ENCODE measurements at places on chromosomes 2 and 18. TPM values are rescaled to one million over a fixed set of nuclear protein-coding genes. Genes with fewer than 3 reads are reported as not detected.

The SLC16A14 gene
- 4.7 TPM for total RNA-seq

The UPP2 gene
- total RNA-seq = not detected

The IL37 gene
- total RNA-seq = not detected

The ANKRD62 gene
- total RNA-seq = 0.12 TPM

The LAPTM4A gene
- 245 TPM for total RNA-seq

The CCDC74B gene
- 0.78 TPM for total RNA-seq

The LYPD6B gene
- 0.78 TPM for total RNA-seq

GRCh38 chr2:54704238-54704637 is 19.2 kb upstream of the EML6 start:
- no peaks in the 10 kb centered on the region for H3K27me3 ChIP-seq
- H3K36me3 ChIP-seq = no peaks in the 10 kb centered on the region
- no peak for DNase-seq
- no peak overlapping the region for H3K27ac ChIP-seq
- H3K4me3 ChIP-seq = no peak overlapping the region
- H3K4me1 ChIP-seq = peaks cover 4% of the 10 kb centered on the region

DNA sequence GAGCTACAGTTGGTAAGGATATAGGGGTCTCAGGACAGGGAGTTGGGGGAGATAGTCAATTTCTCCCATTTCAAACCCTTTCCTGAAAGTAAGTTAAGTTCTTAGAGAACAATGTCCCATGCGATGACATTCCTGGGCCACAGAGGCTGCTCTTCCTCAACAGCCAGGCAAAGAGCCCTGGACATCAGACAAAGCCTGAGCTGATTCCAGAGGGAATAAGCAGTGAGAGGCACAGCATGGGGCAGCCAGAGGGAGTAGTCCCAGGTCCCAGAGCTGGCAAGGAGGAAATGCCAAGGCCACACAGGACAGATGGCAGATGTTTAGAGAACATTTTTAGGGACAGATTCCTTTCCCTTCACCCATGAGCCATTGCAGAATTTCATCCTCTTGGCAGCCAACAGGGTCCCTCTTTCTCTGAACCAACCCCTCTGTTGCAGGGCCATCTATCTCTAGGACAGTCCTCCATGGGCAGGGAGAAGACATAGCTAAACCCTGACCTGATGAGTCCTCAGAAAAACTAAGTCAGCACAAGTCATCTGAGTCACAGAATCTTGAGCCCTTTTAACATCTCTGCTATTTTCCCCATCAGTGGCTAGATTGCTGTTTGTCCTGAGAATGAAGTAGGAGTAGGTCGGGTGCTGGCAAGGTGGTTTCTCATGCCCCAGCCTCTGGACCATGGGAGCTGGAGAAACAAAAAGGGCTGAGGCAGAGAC is 81.6 kb upstream of the STPG4 start:
- DNase-seq = no peak
- H3K27ac ChIP-seq = no peak overlapping the region
- no peaks in the 10 kb centered on the region for H3K36me3 ChIP-seq

DNA sequence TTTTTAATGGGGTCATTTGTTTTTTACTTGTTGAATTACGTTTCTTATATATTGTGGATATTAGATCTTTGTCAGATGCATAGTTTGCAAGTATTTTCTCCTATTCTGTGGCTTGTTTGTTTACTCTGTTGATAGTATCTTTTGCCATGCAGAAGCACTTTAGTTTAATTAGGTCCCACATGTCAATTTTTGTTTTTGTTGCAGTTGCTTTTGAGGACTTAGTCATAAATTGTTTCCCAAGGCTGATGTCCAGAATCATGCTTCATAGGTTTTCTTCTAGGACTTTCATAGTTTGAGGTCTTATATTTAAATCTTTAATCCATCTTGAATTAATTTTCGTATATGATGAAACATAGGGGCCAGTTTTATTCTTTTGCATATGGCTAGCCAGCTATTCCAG is 13.2 kb downstream of the PIKFYVE start:
- H3K4me3 ChIP-seq = no peak overlapping the region
- H3K4me1 ChIP-seq = no peaks in the 10 kb centered on the region
- peaks cover 76% of the 10 kb centered on the region for H3K36me3 ChIP-seq

DNA sequence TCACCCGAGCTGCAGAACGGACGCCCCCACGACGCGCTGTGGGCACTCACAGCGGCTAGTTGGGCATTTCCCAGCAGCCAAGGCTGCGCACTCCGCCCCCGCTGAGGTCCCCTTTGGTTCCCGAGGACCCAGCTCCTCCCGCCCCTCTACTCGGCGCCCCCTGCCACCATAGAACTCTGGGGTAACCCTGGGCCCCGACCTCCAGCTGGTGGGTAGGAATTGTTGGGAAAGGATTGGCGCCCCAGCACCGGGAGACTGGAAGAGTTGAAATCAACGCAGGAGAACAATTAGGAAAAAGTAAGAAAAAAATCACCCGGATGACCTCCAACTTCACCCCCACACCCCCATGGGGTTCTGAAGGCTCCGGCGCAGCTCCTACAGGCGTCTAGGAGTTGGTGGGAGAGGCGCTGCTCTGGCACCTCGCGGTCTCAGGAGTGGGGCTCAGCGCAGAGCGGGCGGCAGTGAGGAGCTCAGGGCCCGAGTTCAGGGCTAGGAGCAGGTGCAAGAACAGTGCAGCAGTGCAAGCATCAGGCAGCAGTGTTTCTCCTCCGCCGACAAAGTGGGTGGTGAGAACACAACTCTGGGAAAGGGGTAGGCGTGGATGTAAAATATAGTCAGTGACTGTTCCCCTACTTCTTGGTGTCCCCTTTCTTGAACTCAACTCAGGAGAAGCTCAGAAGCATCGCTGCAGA is 14.0 kb downstream of the POU3F3 start:
- H3K27ac ChIP-seq = no peak overlapping the region
- H3K4me3 ChIP-seq = no peak overlapping the region
- no peaks in the 10 kb centered on the region for H3K36me3 ChIP-seq
- peaks cover 15% of the 10 kb centered on the region for H3K4me1 ChIP-seq
- H3K27me3 ChIP-seq = peaks cover 100% of the 10 kb centered on the region

DNA sequence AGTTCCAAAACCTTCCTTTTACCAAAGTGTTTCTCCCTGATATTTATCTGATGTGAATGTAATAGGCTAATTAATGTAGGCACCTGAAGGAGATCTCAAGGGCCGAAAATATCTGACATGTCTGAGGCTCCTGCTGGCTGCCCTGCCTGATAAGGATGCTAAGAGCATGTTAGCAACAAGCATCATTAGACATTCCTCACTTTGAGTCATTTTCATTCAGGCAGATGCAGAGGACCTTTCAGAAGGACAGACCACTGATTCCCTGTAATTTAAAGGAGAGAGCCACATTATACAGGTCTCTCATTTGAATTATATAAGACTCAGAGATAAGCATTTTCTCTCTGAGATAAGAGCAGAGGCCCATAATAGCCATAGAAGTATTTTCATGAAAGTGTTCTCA is 222.4 kb upstream of the NCKAP5 start:
- no peaks in the 10 kb centered on the region for H3K27me3 ChIP-seq
- H3K36me3 ChIP-seq = no peaks in the 10 kb centered on the region
- DNase-seq = no peak
- no peak overlapping the region for H3K4me3 ChIP-seq
- no peaks in the 10 kb centered on the region for H3K4me1 ChIP-seq

DNA sequence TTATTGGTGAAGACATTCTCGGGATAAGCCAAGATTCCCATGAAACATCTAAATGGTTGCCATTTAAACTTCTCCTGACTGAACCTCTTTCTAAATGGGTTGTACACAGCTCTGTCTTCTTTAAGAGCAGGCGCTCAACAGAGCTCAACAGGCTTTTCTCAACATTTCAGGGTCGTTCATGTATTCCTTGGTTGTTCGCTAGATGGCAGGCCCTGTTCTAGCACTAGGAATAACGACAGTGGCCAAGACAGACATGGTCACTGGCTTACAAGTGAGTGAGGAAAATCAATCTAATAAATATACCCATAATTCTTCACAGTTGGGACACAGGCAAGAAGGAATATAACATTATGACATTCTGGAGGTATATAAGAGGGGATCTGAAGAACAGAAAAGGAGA is 154.5 kb downstream of the SMAD2 start:
- H3K4me1 ChIP-seq = no peaks in the 10 kb centered on the region
- no peak for DNase-seq
- H3K4me3 ChIP-seq = no peak overlapping the region
- no peak overlapping the region for H3K27ac ChIP-seq
- no peaks in the 10 kb centered on the region for H3K36me3 ChIP-seq

- H3K27me3 ChIP-seq = no peaks in the 10 kb centered on the region
- no peaks in the 10 kb centered on the region for H3K4me1 ChIP-seq
- no peaks in the 10 kb centered on the region for H3K36me3 ChIP-seq
- H3K4me3 ChIP-seq = no peak overlapping the region
- DNase-seq = no peak
These were observed 204.8 kb downstream of the RBM43 start for GRCh38 chr2:151056870-151057269.

DNA sequence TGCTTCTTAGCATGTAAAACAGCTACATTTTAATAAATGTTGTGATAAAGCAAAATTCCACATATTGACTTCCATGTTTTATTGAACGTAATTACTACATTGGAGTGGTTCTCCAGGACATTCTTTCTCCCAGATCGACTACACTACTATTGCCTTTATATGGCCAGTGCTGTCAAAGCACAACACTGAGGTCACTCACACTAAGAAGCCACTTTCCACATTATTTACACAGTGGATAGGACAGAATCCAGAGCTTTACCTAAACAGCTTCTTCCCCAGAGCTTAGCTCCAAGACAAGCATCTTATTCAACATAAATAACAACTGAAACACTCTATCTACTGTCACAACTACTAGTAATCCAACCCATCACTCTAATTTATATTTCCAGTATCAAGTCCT is 73.9 kb upstream of the WDR75 start:
- H3K4me3 ChIP-seq = no peak overlapping the region
- H3K27me3 ChIP-seq = no peaks in the 10 kb centered on the region
- no peaks in the 10 kb centered on the region for H3K36me3 ChIP-seq
- no peaks in the 10 kb centered on the region for H3K4me1 ChIP-seq
- H3K27ac ChIP-seq = no peak overlapping the region

GRCh38 chr18:54713386-54713785 is 114.9 kb upstream of the RAB27B start:
- H3K27me3 ChIP-seq = no peaks in the 10 kb centered on the region
- no peak for DNase-seq
- H3K36me3 ChIP-seq = no peaks in the 10 kb centered on the region
- no peak overlapping the region for H3K27ac ChIP-seq
- no peaks in the 10 kb centered on the region for H3K4me1 ChIP-seq
- no peak overlapping the region for H3K4me3 ChIP-seq

GRCh38 chr2:213290501-213290900 is 6.2 kb downstream of the SPAG16 start:
- no peaks in the 10 kb centered on the region for H3K4me1 ChIP-seq
- no peaks in the 10 kb centered on the region for H3K27me3 ChIP-seq
- H3K36me3 ChIP-seq = no peaks in the 10 kb centered on the region
- H3K27ac ChIP-seq = no peak overlapping the region

DNA sequence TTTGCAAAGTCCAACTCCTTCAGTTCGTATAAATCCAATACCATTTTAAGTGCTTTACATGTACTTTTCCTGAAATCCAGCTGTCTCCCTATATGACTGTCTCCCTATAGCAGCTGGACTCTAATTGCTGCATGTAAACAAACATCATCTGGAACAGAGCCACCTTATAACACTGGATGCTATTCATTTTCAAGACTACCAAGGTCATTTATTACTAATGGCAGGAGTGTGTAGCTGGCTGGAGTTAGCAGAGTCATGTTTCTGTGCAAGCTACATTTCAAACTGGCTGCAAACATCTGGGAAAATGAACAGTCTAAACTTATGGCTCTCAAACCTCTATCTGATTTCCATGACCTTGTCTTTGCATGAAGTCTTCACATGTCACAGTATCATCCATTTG is 575.2 kb downstream of the PIK3C3 start:
- H3K4me3 ChIP-seq = no peak overlapping the region
- no peaks in the 10 kb centered on the region for H3K4me1 ChIP-seq
- H3K27me3 ChIP-seq = no peaks in the 10 kb centered on the region
- H3K36me3 ChIP-seq = no peaks in the 10 kb centered on the region

DNA sequence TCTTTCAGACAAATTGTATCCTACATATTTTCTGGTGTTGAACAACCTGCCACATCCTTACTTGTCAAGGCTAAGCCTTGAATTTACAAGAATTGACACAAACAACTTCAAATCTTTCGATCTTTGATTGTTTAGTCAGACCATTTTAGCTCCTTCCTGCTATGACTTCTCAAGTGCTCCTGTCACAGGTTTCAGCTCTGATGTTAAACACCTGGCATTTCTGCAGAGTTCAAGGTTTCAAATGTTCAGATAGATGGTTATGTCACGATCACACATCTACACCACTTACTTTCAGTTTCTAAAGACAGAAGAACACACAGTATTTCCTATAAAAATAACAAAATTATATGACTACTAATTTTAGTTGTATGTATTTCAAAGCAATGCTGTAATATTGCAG is 84.0 kb downstream of the RND3 start:
- H3K36me3 ChIP-seq = no peaks in the 10 kb centered on the region
- no peak overlapping the region for H3K4me3 ChIP-seq
- no peak overlapping the region for H3K27ac ChIP-seq
- no peaks in the 10 kb centered on the region for H3K27me3 ChIP-seq
- H3K4me1 ChIP-seq = no peaks in the 10 kb centered on the region
- no peak for DNase-seq

GRCh38 chr2:106694964-106695470 is 190.9 kb downstream of the ST6GAL2 start:
- no peaks in the 10 kb centered on the region for H3K36me3 ChIP-seq
- H3K4me1 ChIP-seq = no peaks in the 10 kb centered on the region
- H3K27me3 ChIP-seq = no peaks in the 10 kb centered on the region
- no peak overlapping the region for H3K27ac ChIP-seq
- DNase-seq = no peak

DNA sequence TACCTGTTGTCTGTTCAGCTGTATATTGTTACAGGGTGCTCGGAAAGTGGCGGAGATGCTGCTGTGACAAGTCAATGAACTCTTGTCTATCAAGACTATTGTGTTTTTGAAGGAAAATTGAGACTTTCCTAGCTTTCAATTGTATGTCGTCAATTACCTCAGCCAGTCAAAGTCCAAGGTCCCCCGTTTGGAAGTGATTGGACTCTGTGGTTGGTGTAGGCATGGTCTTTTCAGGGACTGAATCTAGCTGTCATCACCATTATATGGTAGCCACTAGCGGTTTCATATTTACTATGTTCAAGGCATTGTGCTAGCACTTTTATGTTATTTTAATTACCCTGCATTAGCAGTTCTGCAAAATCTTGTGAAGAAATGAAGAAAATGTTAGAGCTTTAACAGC is 54.9 kb downstream of the XRCC5 start:
- H3K36me3 ChIP-seq = peaks cover 91% of the 10 kb centered on the region
- H3K27ac ChIP-seq = no peak overlapping the region
- no peak overlapping the region for H3K4me3 ChIP-seq
- H3K27me3 ChIP-seq = no peaks in the 10 kb centered on the region
